ENCODE measurements at places on chromosomes 2 and 18.

GRCh38 chr2:8525236-8525581, 156.6 kb upstream of the ID2 start:
- no peak for DNase-seq

- DNase-seq = no peak
Measured at GRCh38 chr2:164890544-164890943, 48.9 kb upstream of the COBLL1 start.

DNA sequence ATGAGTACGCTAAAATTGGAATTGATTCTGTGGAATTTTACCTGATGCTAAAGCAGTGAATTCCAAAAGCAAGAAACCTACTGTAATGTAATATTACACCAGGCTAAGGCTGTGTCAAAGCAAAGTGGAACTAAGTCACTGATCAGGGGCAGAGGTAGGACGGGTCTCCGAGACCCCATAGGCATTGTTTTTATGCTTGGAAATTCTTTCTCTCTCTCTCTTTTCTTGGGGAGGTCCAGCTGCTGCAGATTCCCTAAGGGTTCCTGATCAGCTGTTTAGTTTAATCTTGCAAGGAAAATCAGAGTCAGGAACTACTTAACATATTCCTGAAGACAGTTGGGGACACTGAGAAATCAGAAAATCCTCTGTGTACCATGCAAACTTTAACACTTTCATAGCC, 220.2 kb downstream of the SRBD1 start:
- no peak for DNase-seq

DNA sequence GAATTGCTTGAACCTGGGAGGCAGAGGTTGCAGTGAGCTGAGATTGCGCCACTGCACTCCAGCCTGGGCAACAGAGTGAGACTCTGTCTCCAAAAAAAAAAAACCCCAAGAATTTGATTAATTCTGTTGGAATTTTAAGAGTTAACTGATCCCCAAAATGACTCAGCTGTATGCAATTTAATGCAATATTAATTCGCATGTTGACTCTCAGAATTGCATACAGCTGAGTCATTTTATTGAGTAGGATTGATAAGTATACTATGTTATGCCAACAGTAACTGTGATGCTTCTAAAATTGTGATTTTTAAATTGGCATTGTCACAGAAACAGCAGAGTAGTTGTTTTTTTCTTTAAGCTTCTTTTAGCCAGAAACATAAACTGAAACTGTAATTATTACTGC, 19.6 kb downstream of the MSH2 start:
- no peak for DNase-seq

DNA sequence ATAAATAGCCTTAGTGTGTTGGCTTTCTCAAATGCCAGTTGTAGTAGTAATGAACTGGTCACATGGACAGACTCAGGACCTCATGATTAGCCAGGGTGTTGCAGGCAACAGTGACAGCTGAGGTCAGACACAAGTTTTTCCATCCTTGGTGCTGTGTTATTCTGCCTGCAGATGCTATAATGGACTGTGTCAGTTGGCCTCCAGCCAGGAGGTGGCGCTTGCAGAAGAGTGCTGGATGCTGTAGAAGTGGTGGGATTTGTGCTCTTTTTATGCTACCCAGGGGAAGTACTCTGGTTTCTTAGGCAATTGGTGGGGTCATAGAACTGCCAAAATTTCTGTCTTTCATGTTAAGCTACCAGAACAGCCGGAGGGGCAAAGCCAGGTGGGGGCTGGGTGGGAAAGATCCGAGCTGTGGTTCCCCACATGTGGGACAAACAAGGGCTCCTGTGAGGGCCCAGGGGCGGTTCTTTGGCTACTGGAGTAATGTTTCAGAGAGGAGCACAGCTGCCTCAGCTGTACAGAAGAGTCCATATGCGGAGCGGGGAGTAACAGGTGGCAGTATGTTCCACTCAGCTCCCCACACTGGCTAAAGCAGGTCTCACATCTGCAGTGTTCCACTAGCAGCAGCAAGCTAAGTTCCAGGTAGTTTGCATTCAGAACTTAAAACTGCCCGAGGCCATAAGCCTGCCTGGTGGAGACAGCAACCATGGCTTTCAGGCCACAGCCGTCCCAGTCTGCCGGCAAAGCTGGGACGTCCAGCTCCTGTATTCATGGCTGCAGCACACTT, 104.4 kb downstream of the GULP1 start:
- DNase-seq = no peak

DNA sequence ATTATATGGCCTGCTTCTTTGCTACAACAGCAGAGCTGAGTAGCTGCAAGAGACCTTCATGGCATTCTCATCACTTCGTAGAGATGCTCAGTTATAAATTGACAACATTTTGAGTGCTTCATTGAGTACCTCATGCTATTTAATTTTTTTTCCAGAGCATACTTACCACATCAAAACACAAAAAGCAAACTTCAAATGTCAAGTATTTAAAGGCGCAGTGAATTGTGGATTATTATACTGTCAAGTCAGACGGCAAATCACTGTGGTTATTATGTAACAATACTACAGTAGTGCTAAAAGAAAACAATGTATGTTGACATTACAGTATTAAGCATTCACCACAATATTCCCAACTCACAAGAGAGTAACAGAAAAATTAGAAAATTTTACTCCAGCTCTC, 12.5 kb downstream of the ZC3H8 start:
- no peak for DNase-seq

DNA sequence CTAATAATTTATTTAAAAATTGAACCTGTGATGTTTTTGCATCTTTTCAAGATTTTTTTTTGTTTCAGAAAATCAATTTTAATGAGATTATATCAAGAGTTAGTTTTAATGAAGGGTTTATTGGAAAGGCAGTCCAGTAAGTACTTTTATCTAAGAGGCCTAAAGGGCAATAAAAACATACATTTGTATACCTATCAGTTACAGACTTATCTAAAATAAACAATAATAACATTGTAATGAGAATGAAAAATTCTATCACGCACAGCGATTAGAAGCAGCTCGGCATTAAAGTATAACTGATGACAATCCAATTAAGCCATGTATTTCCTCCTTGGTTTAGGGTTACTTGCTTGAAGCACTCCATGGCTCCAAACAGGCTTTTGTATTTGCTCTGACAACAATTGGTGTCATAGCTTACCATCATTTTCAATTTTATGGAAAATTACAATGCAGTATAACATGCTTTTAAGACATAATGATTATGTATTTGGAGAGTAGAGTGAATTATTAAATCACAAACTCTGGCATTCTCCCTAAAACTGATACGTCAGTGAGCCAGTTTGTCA, 629.4 kb downstream of the TSN start:
- no peak for DNase-seq

- peak; percentile 69 for DNase-seq
Measured at GRCh38 chr18:63539904-63540510, 2.2 kb upstream of the SERPINB12 start.

DNA sequence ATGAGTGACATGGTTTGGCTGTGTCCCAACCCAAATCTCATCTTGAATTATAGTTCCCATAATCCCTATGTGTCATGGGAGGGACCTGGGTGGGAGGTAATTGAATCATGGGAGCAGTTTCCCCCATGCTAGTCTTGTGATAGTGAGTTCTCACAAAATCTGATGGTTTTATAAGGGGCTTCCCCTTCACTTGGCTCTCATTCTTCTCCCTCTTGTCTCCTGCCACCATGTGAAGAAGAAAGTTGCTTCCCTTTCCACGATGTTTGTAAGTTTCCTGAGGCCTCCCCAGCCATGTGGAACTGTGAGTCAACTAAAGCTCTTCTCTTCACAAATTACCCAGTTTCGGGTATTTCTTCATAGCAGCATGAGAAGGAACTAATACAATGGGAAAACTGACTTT, 14.0 kb downstream of the DNAH7 start:
- DNase-seq = no peak

DNA sequence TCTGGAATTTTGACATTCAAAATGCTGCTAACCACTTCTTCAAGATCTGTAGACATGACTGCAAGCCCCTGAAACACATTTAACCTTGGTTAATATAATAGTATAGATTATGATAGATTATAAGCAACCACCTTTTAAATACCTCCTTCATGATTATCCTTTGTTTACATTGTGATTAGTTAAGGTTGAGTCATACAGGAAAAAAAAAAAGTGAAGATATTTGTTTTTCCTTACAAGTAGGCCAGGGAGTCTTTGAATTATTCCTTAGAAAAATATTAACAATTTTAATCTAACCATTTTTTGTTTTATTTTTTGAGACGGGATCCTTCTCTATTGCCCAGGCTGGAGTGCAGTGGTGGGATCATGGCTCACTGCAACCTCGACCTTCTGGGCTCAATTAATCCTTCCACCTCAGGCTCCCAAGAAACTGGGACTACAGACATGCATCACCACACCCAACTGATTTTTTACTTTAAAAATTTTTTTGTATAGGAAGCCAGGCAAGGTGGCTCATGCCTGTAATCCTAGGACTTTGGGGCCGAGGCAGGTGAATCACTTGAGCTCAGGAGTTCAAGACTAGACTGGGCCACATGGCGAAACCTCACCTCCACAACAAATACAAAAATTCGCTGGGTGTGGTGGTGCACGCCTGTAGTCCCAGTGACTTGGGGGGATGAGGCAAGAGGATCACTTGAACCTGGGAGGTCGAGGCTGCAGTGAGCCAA, 99.4 kb downstream of the SLC39A10 start:
- DNase-seq = no peak

- no peak for DNase-seq
Measured at GRCh38 chr2:23283-23682, 23.0 kb downstream of the FAM110C start.

DNA sequence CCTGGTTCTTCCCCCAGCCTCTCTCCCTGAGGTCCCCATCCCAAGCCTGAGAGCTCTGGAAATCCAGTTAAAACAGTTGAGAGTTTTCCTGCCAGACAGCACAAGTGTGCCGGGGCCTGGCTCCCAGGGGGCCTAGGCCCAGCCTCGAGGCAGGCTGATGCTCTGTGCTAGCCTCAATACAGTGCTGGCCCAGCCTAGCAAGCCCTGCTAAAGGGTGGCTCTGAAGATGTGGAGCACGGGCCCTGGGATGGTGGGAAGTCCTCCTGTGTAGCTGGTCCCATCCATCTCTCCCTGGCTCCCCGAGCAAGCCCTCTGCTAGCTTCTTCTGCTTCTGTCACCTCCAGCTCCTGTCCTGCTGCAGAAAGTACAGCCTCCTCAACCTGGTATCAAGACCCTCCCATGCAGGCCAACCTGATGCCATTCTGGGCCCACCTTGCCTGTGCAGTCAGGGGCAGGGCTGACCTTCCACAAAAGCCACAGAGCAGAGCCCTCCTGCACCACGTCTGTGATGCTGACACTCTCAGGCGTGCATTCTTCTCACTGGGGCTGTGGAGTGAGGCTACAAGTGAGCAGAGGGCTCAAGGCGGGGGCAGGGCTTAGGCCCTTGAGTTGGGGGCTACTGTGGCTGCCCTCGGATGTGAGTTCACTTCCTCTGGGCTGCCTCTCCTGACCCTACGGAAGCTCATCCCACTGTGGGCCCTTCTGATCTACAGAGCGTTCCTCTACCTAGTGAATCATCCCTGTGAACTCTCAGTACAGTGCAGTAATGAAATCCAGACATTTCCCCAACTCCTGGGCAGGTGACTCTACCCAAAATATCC, 60.1 kb upstream of the LAPTM4A start:
- DNase-seq = no peak

DNA sequence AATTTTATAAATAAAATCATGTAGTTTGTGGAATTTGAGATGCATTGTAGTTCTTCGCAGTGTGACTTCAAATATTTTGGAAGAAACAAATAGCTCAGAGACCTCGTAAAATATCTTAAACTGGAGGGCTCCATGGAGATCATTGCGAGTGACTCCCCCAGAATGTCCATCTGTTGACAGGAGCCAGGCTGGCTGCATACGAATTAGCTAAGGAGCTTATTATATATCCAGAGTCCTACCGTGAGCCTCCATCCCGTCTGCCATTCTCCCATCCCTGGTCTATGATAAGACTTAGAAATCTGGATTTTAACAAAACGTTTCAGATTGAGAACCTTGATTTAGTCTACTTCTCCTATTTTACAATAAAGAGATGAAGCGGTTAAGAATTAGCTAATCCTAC, 80.2 kb downstream of the MSH2 start:
- DNase-seq = no peak

GRCh38 chr2:129459200-129459876, 520.1 kb upstream of the RAB6C start:
- no peak for DNase-seq

DNA sequence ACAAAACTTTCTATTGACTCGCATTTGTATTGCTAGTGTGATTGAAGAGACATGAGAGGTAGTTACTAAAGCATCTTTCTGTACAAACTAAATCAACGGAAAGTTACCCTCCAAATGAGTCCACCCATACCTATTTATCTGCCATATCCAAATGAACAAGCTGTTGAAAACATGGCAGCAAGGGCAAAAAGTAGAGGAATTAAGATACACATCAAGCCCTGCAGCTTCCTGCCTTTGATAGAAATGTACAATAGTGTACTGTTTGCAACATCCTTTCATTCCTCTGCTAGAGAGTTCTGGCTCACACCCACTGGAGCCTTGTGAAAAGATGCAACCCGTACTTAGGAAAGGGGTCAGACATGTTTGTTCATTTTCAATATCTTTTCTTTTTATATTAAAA, 122.5 kb downstream of the ERBB4 start:
- no peak for DNase-seq

- DNase-seq = no peak
Measured at GRCh38 chr18:64271975-64272659, 123.2 kb upstream of the LINC00305 start.

- DNase-seq = no peak
Measured at GRCh38 chr2:46537624-46538295, 58.4 kb downstream of the TMEM247 start.

All from GM04503 (cell line).